ENCODE measurements at places on chromosomes 16 and 17.

GRCh38 chr17:31587462-31587861 lies 196.0 kb downstream of the RAB11FIP4 start:
- DNase-seq: no peak

DNA sequence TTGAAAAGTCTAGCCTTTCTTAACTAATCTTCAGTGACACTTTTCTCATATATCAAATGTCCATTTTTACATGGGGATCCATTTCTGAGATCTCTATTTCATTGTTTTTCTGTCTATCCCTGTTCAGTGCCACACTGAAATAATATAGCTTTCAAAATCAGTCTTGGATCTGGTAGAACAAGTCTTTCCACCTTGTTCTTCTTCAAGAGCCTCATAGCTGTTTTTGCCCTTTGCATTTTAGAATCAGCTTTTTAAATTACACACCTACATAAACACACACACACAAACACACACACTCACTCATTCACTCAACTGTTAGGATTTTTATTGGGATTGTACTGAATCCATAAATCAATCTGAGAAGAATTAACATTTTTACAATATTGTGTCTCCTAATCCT lies 19.2 kb downstream of the GSDMB start:
- no peak for DNase-seq

GRCh38 chr17:51270636-51271035 lies 10.3 kb downstream of the UTP18 start:
- DNase-seq: no peak

DNA sequence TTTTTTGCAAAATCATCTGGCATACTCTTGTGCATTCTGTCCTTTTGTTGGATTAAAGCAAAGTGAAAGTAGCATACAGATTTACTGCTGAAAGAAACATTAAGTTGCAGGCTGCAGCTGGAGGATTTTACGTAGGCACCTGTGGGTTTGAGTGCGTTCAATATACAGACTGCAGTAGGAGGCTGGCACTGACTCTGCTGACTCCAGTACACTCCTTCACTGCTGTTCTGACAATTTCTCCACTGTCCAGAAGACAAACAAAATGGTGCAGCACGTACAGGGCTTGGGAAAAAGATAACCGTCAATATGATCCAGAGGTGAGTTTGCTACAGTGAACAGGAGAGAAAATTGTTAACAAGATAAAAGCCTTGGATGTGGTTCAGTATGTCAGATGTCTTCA lies 73.3 kb downstream of the TANC2 start:
- no peak for DNase-seq

DNA sequence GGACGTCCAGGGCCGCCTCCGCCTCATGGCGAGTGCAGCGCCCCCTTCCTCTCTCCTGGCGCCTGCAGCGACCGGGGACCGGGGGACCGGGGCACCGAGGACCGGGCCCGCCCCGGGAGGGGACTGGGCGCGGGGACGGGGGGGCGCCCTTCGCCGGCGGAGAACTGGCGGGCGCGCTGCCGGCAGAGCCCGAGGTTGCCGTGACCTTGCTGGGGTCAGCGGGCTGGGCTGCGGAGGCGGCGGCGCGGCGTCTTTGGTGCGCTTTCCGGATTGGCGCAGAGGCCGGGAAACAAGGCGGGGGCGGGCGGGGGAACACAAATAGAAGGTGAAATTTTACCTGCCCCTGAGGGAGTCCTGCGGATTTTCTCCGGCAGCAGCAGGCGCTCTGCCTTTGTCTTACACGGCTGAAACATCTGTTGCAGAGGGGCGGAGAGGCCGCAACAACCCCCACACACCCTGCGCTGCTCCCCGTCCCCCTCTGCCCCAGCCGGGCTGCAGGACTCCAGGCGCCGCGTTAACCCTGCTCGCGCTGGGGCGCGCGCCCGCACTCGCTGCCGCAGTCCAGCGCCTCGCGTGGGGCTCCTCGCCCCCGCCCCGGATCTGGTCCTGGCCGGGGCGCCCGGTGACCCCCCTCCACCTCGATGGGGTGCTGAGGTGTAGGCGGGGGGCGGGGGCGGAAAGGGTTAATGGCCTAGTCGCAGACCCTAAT lies 53.5 kb downstream of the SREBF1 start:
- DNase-seq: peak; percentile 74

DNA sequence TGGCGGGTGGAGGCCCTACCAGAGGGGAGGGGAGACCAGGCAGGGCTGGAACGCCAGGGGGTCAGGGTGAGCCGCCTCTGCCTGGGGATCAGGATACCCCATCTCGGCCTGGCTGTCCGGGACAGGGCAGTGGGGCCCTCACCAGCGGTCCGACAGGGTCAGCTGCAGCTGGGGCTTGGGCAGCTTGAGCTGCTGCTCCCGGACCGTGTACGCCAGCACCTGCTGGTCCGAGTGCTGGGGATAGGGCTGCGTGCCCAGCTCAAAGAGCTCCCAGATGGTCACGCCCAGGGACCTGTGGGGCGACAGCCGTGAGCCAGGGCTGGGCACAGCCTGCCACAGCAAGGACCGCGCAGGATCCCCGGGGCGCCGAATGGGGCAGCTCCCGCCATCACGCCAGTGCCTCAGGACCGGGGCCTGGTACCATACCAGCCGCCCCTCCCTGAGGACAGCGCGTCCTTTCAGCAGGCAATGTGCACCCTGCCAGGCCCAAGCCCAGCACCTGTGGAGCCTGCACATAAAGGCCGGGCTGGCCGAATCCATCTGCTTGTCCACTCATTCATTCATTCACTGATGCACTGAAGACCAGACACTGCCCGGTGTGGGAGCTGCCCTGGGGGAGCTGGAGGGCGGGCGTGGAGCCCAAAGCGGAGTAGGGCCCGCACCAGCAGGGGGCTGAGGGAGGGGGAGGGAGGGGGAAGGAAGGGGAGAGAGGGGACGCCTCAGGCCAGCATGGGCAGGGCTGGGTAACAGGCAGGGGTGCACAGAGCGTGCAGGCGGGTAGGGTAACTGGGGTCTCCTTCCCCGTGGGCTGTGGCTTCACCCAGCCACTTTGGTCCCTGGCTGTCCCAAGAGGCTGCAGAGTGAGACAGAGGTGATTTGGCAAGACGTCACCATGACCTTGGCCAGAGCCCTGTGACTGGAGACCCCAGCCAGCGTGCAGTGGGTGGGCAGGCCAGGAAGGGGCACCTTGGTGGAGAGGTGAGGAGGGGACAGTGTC lies 42.0 kb upstream of the PVALEF start:
- no peak for DNase-seq

GRCh38 chr17:22203208-22203715 lies 510.9 kb downstream of the KCNJ18 start:
- no peak for DNase-seq

DNA sequence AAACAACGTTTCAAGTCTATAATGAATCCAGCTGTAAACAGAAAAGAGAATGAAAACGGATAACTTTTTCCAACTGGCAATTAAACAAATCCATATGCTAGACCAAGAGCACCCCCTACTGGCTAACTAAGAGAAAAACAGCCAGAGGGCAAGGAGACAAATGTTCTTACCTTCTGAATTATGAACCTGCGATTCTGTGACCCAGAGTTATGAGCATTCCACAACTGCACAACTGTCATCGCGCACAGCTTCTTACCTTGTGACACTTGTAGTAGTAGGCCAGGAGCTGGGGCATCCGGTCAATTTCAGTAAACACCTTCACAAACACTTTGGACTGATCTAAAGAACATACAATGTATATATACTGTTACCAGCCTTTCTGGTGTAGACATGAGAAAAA lies 18.6 kb downstream of the COG7 start:
- peak; percentile 20 for DNase-seq

GRCh38 chr17:82647593-82648164 lies 565 bp downstream of the WDR45B start:
- DNase-seq: no peak

DNA sequence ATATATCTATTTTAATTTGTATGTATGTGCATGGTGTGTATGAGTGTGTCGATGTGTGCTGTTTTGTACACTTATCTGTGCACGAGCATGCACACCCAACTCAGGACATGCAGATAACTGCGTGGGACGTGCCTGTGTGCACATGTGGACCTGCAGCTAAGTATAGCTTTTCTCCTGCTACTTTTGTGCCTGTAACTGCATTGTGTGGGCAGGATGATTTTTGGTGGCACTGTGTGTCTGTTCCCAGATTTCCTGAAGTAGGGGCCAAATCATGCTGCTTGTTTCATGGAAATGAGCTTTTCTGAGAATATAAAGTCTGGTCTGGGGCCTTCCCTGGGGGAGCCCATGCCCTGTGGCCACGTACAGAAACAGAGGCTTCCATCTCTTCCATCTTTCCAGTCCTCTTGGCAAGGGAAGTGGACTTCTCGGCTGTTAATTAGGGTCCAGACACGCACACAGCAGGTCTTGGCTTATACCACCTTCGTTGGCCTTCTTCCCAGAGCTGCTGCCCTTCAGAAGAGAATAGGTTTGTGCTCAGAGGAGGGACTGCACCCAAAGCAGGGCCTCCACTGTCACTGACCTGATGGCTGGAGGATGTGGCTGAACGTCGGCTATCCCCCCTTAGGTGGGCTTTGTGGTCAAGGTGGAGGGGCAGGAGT lies 30.2 kb downstream of the SPNS3 start:
- DNase-seq: no peak

DNA sequence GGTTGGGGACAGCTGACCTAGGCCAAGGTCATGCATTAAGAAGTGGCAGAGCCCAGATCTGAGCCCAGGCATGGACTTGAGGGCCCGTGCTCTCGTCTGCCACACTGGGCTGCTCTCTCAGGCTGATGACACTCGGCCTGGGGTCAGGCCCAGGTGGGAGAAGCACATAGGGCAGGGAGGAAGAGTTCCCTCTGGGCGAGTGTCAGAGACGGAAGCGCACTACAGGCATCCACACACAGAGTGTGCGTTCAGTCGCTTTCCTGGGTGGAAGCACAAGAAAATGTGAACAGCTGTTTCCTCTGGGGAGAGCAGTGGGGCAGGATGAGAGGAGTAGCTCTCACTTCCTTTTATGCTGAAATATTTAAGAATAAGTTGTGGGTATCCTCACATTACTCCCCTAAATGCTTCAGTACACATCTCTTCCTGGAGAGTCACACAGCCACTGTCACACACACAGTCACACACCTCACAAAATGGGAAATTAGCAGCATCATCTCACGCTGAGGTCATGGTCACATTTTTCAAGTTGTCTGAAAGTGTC lies 59.7 kb downstream of the B9D1 start:
- no peak for DNase-seq

GRCh38 chr17:59859444-59860025 lies 33.2 kb downstream of the TUBD1 start:
- DNase-seq: no peak

- no peak for DNase-seq
Measured at GRCh38 chr16:84742641-84743092, 42.9 kb downstream of the USP10 start.

- no peak for DNase-seq
Measured at GRCh38 chr17:18928628-18929125, 23.3 kb upstream of the SLC5A10 start.

GRCh38 chr16:70421014-70421413 lies 17.9 kb downstream of the ST3GAL2 start:
- no peak for DNase-seq

GRCh38 chr16:68074850-68075555 lies 10.2 kb upstream of the NFATC3 start:
- DNase-seq: no peak

DNA sequence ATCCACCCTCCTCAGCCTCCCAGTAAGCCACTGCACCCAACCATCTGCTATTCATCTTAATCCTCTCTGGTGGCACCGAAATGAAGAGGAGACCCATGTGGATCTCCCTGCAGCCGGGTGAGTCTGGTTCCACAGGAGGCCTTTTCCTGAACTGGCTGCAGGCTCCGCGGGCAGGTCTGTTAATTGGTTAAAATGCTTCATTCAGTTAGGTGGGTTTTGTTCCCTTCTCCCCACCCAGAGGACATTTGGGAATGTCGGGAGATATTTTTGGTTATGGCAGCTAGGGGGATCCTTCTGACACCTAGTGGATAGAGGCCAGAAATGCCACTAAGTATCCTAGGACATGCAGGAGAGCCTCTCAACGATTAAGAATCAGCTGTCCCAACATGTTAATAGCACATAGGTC lies 16.7 kb downstream of the C16orf54 start:
- no peak for DNase-seq

DNA sequence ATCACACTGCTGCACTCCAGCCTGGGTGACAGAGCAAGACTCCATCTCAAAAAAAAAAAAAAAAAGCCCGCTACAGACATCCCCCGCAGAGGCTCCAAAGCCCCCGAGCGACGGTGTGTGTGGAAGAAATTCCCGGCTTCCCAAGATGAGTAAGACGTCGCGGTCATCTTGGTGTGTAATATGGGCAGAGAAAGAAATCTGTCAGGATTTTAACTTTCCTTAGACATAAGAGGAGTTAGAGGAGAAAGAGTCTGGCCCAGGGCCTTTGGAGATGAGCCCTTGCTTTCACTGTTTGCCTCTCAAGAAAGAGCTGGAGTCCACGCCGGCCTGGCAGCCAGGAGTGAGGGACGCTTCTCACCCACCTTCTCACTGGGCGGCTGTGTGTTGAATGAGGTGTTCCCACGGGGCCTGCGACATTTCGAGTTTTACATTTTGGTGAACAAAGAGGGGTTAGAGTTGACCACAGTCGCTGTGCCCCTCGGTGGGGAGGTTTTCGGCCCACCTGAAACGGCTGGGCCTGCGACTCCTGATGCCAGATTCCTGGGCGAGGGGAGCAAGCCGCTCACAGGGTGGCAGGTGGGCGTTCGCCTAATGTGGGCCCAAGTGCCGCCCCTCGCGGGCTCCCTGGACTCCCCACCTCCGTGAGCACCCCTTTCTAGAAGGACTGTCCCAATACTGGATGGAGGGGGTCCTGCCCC lies 17.9 kb downstream of the C1QTNF1 start:
- DNase-seq: no peak

DNA sequence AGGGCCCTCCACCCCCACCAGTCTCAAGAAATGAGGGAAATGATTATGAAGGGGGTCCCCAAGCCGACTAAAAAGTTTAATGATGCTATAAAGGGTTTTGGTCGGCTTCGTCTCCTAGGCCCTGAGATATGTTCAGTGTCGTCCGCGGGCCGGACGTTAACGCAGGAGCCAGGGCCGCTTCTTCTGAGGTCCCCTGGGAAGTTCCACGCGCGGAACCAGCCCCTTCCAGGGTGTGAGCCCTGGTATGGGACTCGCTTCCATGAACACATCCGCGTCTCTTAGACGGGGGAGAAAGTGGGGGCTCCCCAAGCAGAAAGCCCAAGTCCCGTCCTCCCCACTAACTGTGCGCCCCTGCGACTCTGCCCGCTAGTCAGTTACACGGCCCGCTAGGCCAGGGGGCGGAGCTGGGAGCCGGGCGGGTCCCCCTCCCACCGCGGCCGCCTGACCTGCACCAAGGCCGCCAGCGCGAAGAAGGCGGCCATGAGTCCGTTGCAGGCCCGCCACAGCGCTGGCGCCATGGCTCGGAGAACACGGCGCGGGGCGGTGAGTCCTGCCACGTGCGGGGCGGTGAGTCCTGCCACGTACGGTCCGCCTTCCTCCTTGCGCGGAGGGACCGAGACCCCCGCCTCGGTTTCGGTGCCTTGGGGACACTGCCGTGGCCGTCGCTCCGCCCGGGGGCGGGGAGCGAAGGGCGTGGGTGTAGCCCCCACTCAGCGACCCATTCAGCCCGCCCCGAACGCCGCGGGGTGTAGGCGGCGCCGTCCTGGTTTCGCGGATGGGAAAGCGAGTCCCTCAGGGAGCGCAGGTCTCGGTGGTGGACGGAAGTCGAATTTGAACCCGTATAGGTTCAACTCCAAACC lies at the start of gene TMEM220:
Gene TMEM220 (minus strand): TSS at position 690 of the 860 bp plus-strand sequence. CDS start 172 bp downstream, at position 518.
- DNase-seq: peak; percentile 59

GRCh38 chr17:67377488-67378453 lies 690 bp downstream of the PITPNC1 start:
- DNase-seq: no peak

- no peak for DNase-seq
Measured at GRCh38 chr16:87045466-87046216, 271.6 kb downstream of the C16orf95 start.

Measured in gastrocnemius medialis (tissue), 4 donors.